ENCODE measurements at places on chromosomes 1 and 21.

DNA sequence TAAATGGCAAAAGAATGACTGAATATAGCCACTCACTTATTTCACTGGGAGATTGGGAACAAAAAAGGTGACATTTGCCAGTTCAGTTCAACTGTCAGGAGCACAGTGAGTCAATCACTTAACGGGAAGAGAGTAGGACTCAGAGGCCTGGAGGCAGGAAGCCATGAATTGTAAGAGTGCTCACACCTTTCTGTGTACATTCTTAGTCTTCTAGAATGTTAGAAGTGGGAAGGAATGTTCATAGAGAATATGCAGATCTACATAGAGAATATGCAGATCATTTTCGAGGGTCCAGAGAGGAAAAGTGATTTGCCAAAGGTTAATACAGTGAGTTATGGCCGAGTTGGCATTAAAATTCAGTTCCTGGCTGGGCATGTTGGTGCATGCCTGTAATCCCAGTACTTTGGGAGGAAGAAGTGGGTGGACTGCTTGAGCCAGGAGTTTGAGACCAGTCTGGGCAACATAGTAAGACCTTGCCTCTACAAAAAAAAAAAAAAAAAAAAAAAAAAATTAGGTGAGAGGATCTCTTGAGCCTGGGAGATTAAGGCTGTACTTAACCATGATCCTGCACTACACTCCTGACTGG lies 8.3 kb downstream of the IL20 start:
- DNase-seq: no peak

- no peak for DNase-seq
Measured at GRCh38 chr1:59685101-59685500, 129.6 kb upstream of the HOOK1 start.

DNA sequence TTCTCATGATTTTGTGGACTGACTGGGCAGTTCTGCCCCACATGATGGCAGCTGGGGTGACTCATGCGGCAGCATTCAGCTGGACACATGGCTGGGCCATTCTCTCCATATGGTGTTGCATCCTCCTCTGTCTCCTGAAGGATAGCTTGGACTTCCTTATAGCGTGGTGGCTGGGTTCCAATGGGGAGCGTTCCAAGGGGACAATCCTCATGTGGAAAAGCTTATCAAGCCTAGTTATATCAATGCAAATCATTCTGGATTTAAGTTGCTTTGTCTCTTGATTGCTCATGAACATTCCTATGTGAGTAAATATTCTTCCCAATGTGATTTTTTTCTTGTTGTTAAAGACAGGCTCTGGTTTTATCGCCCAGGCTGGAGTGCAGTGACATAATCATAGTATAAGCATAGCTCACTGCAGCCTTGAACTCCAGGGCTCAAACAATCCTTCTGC lies 13.2 kb upstream of the SLC2A1 start:
- DNase-seq: peak; percentile 47

- DNase-seq: no peak
Measured at GRCh38 chr1:98672189-98672588, 10.7 kb downstream of the SNX7 start.

DNA sequence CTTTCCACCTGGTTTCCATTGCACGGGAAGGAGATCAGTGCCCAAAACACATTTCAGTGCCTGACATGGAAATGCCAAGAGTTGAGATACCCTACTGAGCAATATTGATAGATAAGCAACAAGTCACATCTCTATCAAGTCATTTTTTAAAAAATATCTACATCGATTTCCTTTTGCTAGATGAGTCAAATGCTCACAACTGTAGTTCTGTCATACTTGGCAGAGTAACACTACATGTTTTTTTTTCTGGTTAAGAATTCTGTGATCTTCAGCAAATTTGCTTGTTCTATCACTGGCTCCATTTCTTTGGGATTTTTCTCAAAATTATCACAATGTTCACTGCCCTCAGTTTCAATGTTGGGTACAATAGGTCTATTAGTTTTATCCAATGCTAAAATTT lies 145.4 kb downstream of the ZC3H11B start:
- no peak for DNase-seq

GRCh38 chr1:203601716-203602309 lies 24.8 kb upstream of the ATP2B4 start:
- DNase-seq: no peak

Data from eye (tissue), 1 donor.